Colonic mucosa (tissue), 4 donors: ENCODE measurements at places on chromosomes 1 and 21. TPM values are rescaled to one million over a fixed set of nuclear protein-coding genes. Genes with fewer than 3 reads are reported as not detected.

- no peak overlapping the region for H3K27ac ChIP-seq
- no peaks in the 10 kb centered on the region for H3K36me3 ChIP-seq
- no peak overlapping the region for H3K4me3 ChIP-seq
- no peaks in the 10 kb centered on the region for H3K4me1 ChIP-seq
- peaks cover 22% of the 10 kb centered on the region for H3K27me3 ChIP-seq
- no peak for DNase-seq
Measured at GRCh38 chr1:11862890-11863289, 4.1 kb upstream of the NPPB start.

GRCh38 chr1:192858456-192858855, 49.6 kb downstream of the RGS2 start:
- no peaks in the 10 kb centered on the region for H3K27me3 ChIP-seq
- no peak overlapping the region for H3K4me3 ChIP-seq
- no peak for DNase-seq
- no peaks in the 10 kb centered on the region for H3K36me3 ChIP-seq

DNA sequence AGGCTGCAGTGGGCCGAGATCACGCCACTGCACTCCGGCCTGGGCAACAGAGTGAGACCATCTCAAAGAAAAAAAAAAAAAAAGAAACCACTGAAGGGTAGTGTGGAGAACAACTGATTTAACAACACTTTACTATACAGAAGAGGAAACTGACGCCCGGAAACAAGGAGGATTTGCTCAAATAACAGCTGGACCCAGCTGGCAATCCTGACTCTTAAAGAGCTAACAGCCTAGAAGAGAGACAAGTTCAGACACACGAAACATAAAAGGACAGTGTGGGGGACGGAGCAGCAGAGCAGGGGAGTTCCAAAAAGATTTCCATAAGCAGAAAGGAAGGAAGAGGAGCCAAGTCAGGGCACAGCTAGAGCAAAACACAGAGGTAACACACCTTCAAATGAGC, 4.4 kb downstream of the ECHDC2 start:
- H3K4me1 ChIP-seq: no peaks in the 10 kb centered on the region
- peak; percentile 45 for DNase-seq
- H3K36me3 ChIP-seq: no peaks in the 10 kb centered on the region

DNA sequence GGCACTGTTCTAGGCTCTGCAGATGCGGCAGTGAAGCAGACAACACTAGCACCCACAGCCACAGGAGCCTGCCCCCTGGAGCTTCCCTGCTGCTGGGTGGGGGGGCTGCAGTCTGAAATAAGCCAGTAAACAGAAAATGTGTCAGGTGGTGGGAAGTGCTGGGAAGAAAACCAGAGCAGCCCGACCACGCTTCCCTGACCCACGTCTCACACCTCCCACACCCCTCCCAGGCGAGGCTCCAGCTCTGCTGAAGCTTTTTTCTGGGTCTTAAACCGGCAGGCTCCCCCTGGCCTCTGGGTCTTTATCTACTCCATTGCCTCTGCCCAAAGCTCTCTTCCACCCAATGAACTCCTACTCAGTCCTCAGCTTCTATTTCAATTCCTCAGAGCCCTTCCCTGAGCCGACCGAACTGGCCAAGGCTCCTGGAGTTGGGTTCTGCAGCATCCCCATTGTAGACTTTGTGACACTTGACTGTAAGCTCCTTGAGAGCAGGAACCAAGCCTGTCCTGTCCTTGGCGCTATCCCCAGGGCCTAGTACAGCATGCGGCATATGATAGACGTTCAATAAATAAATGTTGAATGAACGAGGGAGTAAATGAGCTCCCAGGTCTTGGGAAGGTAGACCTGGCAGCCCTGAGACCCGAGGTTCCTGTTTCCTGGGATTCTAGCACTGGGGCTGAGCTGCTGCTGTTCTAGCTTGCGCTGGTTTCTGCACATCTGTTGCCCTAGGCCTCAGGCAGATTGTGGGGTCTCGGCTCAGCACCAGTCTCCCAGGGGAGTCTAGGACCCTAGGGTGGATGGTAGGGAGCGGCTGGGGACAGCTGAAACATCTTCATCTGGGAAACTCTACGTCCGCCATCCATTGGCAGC, 18.4 kb downstream of the MIIP start:
- H3K36me3 ChIP-seq: no peaks in the 10 kb centered on the region
- H3K4me3 ChIP-seq: no peak overlapping the region
- DNase-seq: no peak
- no peaks in the 10 kb centered on the region for H3K4me1 ChIP-seq

LRRN2 gene
- total RNA-seq: 13.1 TPM
